ENCODE measurements at places on chromosomes 5 and 9. TPM values are rescaled to one million over a fixed set of nuclear protein-coding genes. Genes with fewer than 3 reads are reported as not detected.

Gene PRDM9
- total RNA-seq = not detected

Gene SLC4A9
- not detected for total RNA-seq

Gene TMEM171
- total RNA-seq = 3.3 TPM

Gene TIMD4
- not detected for total RNA-seq

Gene PCDHB14
- total RNA-seq = 0.28 TPM

Gene CAMK2A
- 0.18 TPM for total RNA-seq

Gene FOXD4L6
- total RNA-seq = not detected

- DNase-seq = peak; percentile 23
Observed at GRCh38 chr5:151156507-151157420, 815 bp downstream of the ANXA6 start.

DNA sequence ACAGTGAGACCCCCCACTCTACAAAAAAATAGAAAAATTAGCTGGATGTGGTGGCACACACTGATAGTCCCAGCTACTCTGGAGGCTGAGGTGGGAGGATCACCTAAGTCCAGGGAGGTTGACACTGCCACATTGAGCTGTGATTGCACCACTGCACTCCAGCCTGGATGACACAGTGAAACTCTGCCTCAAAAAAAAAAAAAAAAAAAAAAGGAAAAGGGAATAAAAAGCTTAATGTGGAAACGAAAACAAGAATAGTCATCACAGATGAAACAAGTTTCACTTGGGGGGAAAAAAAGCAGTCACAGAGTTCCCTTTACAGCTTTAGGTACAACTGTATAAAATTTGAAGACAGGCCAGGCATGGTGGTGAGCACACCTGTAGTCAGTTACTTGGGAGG is 84.2 kb downstream of the FNBP1 start:
- DNase-seq = no peak

- peak; percentile 50 for DNase-seq
Observed at GRCh38 chr5:34843497-34843896, 4.5 kb downstream of the TTC23L start.
